Non-pigmented ciliary epithelial cell (primary cell): ENCODE measurements at places on chromosomes 11 and 22.

DNA sequence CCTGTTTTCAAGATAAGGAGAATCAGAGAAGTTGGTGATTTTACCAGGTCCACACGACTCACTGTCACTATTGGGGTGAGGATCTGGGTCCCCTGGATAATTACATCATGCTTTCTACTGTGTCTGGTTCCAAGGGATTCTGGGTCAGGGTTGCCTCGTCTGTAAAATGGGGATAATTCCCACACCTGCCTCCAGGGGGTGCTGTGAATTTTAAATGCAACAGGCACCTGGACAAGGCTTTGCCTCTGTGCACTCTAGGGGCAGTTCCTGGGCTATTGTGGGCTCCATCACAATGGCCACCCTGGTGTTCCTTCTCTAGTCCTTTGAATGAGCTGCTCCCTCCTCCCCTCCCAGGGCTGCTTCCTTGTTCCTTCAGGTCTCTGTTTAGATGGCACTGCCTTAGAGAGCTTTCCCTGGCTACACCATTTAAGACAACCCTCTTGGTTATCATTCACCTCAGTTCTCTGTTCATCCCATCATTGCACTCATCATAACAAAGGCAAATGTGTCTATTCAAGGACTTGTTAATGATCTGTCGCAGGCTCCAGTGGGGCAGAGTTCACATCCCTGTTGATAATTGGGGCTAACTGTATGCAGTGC lies 178.6 kb downstream of the MIAT start:
- DNase-seq, result no peak

DNA sequence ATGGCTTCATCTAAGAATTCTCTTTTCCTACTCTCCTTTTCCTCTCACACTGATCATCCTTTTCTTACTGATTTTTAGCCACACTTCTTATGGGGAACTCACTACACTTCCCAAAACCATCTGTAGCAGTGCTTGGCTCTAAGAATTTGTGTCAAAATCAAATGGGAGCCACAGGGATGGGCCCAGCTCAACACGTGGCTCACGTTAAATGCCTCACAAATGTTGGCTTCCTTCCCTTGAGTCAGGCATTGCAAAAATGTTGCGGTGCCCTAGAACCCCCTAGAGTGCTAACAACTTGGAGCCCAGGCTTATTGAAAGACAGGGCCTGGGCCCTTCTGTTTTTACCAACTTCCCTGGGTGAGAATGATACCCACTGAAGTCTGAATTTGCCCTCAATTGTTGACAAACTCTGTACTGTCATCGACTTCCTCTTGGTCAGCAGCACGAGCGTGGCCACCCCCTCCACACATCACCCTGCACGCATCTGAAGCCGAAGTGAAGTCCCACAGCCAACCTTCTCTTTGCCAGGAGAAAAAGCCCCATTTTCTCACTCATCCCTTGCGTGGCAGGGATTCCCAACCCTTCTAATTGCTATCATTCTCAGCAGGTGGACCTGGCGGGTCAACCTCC lies 69.7 kb downstream of the ELFN2 start:
- DNase-seq, result no peak

DNA sequence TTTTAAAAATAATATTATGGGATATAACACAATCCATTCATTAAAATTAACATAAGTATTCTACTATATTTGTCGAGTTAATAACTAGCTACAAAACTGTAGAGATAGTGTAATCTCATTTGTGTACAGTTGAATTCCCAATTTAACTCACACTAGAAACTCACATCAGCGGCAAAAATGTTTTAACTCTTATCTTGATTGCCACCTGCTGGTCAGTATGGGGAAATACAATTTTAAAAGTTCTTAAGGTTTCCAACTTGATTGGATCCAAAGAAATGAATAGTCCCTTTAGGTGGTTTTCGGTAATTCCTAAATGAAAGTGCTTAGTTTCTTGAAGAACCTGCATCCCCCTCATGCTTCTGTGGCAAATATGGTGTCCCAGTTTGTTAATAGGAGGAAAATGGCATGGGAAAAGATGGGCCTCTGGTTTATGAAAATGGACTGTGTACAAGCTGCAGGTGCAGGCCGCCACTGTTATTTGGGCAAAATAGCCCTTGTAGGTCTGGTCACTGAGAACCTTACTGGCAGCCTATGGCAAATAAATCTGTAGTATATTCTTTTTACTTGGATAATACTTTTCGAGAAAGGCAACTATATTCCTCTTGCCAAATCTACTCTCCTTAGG lies 33.7 kb upstream of the SLC17A6 start:
- DNase-seq, result peak; percentile 6

DNA sequence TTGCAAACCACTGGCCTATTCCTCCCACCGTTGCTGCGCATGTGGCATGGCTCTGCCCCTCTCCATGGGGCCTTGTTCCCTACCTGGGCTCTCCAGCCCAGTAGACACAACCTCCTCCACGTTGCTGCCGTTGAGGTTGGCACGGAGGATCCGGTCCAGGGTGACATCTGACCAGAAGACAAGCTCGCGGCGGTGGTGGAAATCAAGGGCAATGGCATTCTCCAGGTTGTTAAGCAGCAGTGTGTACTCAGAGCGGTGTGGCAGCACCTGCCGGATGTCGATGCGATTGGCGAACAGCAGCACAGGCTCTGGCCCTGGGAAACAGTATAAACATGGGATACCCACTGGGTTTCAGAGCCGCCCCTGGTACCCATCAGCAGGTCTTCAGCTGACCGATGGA lies 23.8 kb downstream of the LRP4 start:
- DNase-seq, result no peak

GRCh38 chr11:35111161-35112055 lies 27.6 kb upstream of the CD44 start:
- peak; percentile 63 for DNase-seq

DNA sequence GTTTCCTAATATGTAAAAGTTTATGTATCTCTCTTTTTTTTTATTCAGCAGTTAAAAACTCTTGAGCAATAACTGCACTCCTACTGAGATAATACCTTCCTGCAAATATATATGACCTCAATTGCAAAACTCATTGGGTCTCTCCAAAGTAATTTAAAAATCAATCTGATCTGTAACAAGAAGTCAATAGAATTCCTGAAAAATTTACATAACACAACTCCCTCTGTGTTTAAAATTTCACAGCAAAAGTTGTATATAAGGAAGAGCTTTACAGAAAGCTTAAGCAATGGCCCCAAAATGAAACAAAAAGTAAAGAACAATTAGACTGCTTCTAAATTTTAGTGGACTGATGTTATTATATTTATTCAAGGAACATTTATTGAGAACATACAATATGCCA lies 313.4 kb downstream of the DLG2 start:
- DNase-seq, result no peak

DNA sequence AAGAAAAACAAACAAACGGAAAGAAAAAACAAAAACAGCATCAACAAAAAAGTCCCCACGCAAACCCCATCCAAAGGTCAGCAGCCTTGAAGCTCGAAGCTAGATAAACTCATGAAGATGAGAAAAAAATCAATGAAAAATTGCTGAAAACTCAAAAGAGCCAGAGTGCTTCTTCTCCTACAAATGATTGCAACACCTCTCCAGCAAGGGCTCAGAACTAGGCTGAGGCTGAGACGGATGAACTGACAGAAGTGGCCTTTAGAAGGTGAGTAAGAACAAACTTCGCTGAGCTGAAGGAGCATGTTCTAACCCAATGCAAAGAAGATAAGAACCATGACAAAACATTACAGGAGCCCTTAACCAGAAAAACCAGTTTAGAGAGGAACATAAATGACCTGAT lies 18.4 kb upstream of the FTH1 start:
- DNase-seq, result no peak

GRCh38 chr22:36921309-36922104 lies 8.1 kb downstream of the CSF2RB start:
- DNase-seq, result no peak

DNA sequence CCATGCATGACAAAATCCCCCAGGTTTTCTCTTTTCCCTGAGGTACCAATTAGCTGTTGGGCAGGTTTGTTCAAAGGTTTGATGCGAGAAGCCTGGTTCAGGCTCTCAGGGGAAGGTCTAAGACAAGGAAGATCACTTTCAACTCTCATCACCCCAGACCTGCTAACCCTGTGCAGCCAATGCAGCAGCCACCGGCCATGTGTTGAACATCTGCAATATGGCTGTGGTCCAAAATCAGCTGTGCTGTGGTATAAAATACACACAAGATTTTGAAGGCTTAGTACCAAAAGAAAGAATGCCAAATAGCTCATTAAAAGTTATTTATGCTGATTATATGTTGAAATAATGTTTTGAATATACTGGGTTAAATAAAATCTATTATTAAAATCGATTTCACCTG lies 58.5 kb downstream of the SMCO4 start:
- DNase-seq, result no peak

DNA sequence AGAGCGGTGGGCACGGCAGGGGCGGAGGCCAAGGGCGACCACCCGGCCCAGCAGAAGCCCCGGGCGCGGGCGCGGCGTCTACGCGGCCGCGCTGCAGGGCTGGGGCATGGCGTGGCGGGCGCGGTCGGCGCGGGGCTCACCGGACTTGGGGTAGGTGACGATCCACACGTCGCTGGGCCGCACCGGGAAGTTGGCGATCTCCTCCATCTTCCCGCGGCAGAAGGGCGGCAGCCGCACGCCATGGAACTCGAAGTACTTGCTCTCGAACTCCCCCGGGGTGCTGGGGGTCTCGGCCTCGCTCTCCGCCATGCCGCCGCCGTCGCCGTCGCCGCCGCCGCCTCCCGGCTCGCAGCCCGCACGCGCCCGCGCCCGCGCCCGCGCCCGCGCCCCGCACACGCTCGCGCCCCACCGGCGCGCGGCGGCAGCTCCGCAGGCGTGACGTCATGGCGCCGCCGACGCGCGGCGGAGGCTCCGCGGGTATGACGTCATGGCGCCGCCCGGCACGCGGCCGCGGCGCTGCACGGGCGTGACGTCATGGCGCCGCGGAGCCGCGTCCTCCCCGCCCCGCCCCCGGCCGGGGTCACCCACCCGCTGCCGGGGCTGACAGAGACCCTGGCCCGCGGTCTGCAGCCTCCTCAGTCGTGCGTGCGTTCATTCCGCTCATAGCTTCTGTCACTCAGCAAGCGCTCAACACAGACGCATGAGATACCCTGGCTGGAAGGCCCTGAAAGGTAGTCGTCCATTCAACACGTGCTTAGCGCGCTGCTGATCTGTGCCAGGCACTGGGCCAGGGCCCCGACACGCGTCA lies at the start of gene SULT4A1:
Gene SULT4A1 (minus strand): TSS at position 440 of the 808 bp plus-strand sequence. CDS start 131 bp downstream, at position 309.
- DNase-seq, result no peak

- no peak for DNase-seq
Observed at GRCh38 chr22:38423512-38424503, 31.2 kb downstream of the KCNJ4 start.

GRCh38 chr11:47552056-47552565 lies 821 bp downstream of the CELF1 start:
- DNase-seq, result no peak
